ENCODE measurements at places on chromosomes 2 and 18. TPM values are rescaled to one million over a fixed set of nuclear protein-coding genes. Genes with fewer than 3 reads are reported as not detected.
A peak's percentile ranks its signal among the peaks of the same experiment; 100 is the strongest.

GRCh38 chr2:160415991-160416390 is 77.6 kb downstream of the RBMS1 start:
- no peaks in the 10 kb centered on the region for H3K36me3 ChIP-seq
- H3K4me3 ChIP-seq = no peak overlapping the region
- no peak overlapping the region for H3K27ac ChIP-seq
- no peak for DNase-seq
- peaks cover 19% of the 10 kb centered on the region for H3K4me1 ChIP-seq
- no peaks in the 10 kb centered on the region for H3K27me3 ChIP-seq

DNA sequence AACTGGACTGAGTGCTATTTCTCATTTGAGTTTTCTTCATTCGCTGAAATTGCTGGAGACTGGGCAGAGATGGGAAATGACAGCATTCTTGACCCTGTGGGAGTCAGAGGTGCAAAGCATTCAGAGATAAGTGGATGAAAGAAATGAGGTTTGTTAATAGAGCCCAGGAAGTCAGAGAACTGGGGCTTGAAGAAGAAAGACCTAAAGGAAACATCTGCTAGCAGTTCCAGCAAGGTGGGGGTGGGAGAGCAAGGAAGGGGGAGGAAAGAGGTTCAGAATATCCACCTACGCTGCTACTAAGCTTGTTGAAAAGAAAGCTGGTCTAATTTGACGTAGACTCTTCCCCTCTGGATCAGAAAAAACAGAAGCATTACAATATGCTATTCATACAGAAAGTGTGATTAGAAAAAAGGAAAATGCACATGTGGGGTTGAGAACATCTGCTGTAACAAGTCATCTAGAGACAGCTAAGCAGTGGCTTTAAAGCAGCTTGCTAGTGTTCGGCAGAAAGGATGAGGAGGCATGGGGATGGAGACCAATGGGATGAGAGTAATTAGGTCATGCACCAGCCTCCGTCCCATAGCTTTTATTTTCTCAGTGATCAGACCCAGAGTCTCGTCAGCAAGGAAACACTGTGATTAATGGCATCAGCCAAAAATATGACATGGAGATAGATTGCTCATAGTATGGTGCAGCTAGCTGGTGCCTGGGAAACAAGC is 29.7 kb downstream of the NAB1 start:
- no peak for DNase-seq
- H3K4me1 ChIP-seq = peaks cover 15% of the 10 kb centered on the region
- peak overlapping the region; percentile 63 for H3K27ac ChIP-seq
- H3K4me3 ChIP-seq = no peak overlapping the region
- no peaks in the 10 kb centered on the region for H3K36me3 ChIP-seq

- no peak overlapping the region for H3K4me3 ChIP-seq
- no peak for DNase-seq
- H3K27ac ChIP-seq = no peak overlapping the region
- no peaks in the 10 kb centered on the region for H3K27me3 ChIP-seq
Measured at GRCh38 chr2:96097951-96098823, 18.2 kb downstream of the ADRA2B start.

DNA sequence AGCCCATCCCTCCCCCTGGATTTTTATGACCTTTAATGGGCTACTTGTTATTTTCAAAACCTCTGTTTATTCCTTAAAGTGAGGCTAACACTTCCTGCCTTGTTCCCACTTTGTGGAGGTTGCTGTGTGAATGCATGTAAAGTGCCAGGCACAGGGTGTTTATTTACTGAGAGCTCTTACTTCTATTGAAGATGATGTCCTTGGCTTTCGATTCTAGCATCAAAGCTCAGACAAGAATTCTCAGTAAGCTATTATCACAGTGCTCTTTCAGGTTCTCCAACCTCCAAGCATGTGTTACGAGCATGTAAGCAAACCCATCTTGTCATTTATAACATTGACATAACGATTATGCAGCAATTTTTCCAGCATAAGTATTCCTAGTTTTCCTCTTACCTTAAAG is 44.2 kb downstream of the DPYSL5 start:
- DNase-seq = no peak
- H3K27ac ChIP-seq = no peak overlapping the region
- H3K27me3 ChIP-seq = peaks cover 5% of the 10 kb centered on the region
- H3K4me1 ChIP-seq = peaks cover 7% of the 10 kb centered on the region
- H3K36me3 ChIP-seq = no peaks in the 10 kb centered on the region

DNA sequence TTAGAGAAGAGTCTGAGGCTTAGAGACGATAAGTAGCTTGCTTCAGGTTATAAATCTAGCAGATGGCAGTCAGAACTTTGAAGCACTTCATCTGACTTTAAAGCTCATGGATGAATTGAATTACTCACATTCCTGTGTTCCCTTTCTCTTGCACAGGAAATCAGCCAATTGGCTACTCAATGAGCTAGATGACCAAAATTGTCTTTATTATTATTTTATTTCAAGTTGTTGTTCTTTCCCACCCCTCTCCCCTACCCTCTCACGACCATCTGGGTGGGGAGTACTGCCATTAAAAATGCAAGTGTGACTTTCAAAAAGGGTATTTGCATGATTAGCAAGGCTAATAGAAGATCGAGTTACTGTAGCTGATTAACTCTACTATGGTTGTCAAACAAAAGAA is 491.1 kb downstream of the NR4A2 start:
- H3K27ac ChIP-seq = no peak overlapping the region
- no peak for DNase-seq
- H3K36me3 ChIP-seq = no peaks in the 10 kb centered on the region

DNA sequence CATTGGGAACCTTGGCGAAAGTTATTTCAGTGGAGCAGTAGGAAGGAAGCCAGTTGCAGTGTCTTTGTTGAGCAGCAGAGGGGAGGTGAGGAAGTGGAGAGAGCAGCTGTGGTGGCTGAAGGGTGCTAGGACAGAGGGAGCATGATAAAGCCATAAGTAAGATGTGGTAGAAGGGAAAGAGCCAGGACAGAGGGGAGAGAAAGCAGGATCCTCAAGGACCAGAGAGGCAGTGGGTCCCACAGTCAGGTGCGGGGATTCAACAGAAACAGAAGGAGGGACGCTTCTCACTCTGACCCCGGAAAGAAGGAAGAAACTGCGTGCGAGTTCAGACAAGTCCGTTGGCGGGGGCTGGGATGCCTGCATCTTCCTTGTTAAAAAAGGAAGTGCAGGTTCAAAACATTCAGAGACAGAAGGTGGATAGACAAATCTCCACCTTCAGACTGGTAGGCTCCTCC is at the start of gene CXCR2:
Gene CXCR2 (plus strand): TSS at position 403 of the 455 bp plus-strand sequence. CDS start 8,774 bp downstream, outside the sequence.
- no peak within 1 kb of the TSS for H3K27ac ChIP-seq
- peak within 1 kb of the TSS; percentile 2 for H3K4me3 ChIP-seq
- H3K27me3 ChIP-seq = peaks cover 41% of the 10 kb centered on the region

- DNase-seq = no peak
- H3K4me1 ChIP-seq = no peaks in the 10 kb centered on the region
- H3K36me3 ChIP-seq = no peaks in the 10 kb centered on the region
- H3K27ac ChIP-seq = no peak overlapping the region
- H3K4me3 ChIP-seq = no peak overlapping the region
- H3K27me3 ChIP-seq = peaks cover 39% of the 10 kb centered on the region
Measured at GRCh38 chr2:1874101-1874865, 130.0 kb upstream of the PXDN start.

Gene SERPINB10
- not detected for polyA plus RNA-seq

Data from naive B cell (primary cell).